Progenitor cell of endocrine pancreas (in vitro differentiated cells): ENCODE measurements at places on chromosomes 7 and 10.

DNA sequence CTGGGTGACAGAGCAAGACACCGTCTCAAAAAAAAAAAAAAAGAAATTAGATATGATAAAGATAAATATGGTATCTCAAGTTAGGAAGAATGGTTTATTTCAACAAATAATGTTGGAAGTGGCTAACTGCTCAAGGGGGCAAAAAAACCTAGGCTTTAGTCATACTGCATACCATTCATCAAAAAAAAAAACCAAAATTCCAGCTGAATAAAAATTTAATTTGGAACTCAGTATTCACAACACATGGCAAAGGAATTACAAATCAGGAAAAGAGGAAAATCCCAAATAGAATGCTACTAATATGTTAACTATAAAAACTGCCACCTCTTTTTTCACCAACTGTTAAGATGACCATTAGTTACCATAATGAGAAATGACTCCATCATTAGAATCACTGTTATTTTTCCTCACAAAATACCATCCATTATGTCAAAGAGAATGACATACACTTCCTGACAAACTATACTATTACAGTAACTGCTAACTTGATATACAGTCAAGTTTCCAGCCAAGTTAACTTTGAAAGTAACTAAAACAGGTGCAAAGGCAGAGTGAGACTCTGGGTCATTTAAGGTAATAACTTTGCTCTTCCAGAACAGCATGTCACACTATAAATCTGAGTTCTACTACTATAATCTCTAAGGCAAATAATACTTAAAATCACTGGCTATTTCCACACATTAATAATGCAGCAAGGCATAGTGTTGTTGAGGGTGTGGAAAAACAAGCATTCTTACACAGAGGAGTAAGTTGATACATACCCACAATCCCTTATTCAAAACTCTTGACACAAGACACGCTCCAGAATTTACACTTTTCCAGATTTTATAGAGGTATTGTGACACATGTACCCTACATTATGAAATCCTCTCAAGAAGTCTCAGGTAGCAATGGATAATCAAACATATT, 10.2 kb downstream of the KBTBD2 start:
- DNase-seq = no peak

GRCh38 chr10:81031774-81032173, 494.1 kb downstream of the SH2D4B start:
- no peak for DNase-seq

GRCh38 chr10:44659320-44659719, 251.8 kb upstream of the TMEM72 start:
- no peak for DNase-seq

- DNase-seq = no peak
Observed at GRCh38 chr7:17255926-17256325, 42.5 kb upstream of the AHR start.

- DNase-seq = no peak
Observed at GRCh38 chr10:110268971-110269370, 35.7 kb downstream of the SMNDC1 start.

- DNase-seq = no peak
Observed at GRCh38 chr10:49747303-49747646, 14.8 kb downstream of the OGDHL start.

DNA sequence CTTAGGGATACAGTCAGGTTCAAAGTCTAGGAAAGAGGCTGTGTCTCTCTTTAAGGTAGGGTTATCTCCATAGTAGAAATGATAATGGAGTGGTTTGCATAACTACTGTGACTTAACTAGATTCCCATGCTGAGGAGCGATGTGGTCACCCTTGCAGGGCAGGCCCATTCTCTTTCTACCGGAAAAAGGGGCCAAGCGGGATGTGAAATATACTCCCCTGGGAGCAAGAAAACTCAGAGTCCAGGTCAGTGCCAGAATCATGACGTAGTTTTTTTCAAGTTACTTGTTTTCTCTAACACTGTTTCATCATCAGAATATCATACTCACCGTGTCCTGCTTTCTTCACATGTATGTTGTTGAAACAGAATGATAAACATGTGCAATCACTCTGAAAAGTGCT, 649.0 kb upstream of the ANKRD30A start:
- DNase-seq = no peak
